ENCODE measurements at places on chromosomes 12 and 14.

DNA sequence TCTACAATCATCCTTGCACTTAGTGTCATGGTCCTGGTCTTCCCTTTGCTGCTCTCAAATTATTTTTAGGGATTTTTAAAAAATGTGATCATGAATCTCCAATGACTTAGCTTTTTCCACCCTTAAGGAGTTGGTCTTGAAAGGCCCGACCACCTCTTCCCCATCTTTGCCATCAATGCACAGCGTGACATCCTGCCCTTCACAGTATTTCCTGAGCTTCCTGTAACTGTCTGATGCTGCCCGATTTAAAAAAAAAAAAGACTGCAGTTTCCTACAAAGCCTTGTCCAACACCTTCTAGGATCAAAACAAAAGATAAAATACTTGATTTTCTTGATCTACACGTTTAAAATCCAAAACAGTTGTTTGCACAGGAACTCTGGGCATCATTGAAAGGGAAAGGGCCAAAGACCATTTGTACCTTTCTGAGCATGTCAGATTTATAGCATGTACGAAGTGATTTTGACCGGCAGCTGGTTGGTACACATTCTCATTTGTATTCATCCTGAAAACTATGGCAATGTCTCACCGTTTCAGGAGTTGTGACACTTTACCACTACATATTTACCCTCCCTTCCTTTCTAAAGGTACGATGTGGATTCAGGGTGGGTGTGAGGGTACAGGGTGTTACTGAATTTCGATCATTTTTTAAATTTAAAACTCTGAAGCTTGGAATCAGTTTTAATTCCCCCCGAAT is 7.4 kb upstream of the ELK3 start:
- no peak for DNase-seq

- no peak for DNase-seq
Measured at GRCh38 chr12:3615862-3616261, 124.9 kb downstream of the PRMT8 start.

DNA sequence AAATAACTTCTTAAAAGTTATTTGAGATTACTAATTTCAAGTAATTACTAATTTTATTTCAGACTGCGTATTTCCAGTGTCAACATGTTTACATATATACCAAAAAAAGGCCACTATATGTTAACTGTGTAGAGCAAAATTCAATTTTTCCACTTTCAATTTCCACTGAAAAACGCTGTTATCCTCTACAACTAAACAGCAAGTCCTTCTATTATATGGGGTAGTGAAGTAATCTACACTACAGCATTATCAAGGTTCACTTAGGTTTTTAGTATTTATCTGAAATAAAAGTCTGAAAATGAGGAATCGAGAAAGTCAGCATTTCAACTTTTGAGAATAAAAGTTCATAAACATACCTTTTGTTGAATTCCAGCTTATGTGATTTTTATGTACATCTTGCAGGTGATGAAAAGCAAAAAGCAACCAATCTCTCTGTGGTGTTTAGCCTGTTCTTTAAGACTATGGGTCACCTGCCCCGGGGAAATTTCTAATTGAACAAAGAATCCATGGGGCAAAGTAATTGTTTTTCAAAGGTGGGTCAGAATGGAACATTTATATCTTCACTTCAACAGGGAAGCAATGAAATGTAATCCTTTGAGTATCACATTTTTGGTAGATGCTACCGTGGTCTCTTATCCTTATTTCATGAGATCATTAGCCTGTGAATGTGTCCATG is 3.3 kb downstream of the BTG1 start:
- no peak for DNase-seq

DNA sequence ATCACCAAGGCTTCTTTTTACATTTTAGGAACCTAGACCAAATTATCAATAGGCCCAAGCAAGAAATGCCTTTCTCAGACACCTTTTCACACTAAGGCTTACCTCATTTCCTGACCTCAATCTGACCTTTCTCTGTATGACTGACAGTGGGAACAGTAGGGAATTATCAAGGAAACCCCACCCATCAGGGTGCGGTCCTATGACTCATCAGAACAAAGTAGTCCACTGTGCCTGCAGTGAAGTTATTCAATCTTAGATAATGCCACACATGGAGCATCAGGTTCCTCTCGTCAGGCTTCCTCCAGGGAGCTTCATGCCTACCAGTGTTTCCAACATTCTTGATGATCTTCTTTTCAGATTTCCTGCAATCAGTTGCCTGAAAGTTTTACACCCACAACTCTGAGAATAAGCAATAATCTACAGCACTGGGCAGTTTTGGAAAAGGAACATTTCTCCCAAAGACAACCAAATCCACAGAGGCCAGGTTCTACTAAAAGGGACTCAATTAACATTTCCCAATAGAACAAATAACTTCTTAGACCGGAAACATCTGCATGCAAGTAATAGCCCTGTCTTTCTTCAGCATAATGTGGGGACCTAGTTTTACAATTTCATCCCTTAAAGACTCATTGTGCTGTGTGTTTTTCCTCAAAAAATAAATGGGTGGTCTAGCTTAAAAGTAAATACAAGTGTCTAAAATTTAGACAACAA is 35.9 kb upstream of the TMTC2 start:
- DNase-seq = no peak

DNA sequence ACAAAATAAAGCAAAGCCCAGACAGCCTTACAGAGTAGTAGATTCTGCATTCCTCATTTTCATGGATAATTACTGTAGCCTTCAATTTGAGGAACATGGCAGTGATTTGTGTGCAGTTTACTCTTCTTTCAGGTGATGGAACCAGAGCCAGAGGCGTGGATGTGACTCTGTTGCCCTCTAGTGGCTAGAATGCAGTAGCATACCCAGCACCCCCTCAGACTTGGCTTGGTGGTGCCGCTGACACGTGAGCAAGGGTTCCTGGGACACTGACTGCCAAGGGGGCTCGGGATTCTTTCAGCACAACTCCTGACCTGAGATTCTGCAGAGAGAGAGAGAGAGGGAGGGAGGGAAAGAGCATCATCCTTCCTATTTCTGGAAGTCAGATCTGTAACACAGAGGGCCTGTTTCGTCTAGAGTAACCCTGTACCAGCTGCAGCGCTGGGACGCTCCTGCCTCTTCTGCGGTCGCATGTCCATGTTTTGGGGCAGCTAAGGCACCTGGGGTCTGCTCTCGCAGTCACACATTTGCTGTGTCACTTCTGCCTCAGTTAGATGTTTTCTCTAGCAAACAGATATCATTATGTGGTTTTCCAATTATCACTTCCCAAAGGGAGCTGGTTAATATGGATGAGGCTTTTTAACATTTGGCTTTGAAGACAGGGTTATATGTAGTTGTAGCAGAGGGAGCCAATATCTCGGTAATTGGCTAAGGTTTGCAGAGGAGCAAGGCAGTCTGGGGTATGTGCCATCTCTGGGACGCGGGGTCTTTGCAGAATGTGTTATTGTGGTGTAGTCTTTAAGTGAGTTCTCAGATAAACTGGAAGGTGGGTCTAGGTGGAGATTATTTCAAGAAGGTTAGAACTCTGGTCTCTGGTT is 428.1 kb downstream of the NRXN3 start:
- DNase-seq = peak; percentile 58

DNA sequence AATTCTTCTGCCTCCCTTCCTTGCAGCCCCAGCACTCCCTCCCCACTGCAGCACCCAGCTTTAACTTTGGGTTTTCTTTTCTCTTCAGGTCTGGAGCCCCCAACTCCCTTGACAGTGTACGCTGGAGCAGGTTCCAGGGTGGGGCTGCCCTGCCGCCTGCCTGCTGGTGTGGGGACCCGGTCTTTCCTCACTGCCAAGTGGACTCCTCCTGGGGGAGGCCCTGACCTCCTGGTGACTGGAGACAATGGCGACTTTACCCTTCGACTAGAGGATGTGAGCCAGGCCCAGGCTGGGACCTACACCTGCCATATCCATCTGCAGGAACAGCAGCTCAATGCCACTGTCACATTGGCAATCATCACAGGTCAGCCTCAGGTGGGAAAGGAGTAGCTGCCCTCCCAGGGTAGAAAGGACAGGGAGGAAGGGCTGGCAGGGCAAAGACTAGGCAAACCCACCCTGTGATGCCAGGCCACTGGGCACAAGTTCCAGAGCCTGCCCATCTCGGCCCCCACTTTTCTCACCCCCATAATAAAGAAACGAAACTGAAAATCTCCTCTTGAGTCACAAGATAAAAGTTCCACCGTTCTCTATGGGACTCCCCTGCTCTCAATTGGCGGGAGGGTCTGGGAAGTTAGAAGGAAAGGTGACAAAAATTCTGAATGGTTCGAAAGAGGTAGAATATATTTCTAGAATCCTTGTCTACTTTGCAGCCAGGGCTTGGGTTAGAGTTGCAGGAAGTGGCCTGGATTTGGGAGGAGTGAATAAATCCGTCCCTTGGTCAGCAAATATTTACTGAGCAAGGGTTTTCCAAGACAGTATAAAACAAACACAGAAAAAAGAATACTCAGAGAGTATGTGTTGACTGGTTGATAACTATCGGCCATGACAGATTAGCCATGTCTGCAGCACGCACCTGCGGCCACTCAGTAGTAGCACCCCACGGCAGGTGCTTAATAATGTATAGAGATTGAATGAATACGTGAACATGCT is 3.2 kb downstream of the LAG3 start:
- no peak for DNase-seq

GRCh38 chr12:122171399-122171798 is 2.6 kb downstream of the IL31 start:
- DNase-seq = no peak

DNA sequence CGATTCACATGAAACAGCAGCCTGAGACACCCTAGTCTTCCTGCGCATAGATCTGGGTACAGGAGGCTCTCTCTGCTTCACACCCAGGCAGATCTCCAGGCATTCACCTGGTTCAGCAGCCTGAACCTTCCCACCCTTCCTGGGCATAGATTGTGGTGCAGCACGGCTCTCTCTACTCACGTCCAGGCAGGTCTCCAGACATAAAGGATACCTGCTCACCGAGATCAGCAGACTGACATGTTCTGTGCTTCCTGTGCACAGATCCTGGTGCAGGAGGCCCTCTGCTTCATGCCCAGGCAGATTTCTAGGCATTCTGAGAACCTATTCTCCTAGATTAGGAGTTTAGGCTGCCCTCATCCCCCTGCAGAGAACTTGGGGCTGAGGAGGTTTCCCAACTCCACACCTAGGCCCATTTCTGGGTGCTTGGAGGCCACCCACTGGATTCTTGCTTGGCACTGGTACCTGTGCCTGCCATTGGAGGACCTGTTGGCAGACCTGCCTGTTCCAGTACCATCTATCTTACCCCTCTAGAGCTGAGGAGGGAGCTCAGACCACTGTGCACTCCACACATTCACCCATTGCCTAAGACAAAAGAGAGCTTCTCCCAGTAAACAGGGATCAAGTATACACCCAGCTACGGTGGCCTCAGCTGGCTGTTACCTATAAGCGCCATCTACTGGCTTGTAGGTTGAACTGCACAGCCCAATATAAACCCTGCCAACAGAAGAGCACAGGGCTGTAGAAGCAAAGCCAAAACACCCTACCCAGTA is 28.0 kb upstream of the GARIN6 start:
- DNase-seq = no peak

DNA sequence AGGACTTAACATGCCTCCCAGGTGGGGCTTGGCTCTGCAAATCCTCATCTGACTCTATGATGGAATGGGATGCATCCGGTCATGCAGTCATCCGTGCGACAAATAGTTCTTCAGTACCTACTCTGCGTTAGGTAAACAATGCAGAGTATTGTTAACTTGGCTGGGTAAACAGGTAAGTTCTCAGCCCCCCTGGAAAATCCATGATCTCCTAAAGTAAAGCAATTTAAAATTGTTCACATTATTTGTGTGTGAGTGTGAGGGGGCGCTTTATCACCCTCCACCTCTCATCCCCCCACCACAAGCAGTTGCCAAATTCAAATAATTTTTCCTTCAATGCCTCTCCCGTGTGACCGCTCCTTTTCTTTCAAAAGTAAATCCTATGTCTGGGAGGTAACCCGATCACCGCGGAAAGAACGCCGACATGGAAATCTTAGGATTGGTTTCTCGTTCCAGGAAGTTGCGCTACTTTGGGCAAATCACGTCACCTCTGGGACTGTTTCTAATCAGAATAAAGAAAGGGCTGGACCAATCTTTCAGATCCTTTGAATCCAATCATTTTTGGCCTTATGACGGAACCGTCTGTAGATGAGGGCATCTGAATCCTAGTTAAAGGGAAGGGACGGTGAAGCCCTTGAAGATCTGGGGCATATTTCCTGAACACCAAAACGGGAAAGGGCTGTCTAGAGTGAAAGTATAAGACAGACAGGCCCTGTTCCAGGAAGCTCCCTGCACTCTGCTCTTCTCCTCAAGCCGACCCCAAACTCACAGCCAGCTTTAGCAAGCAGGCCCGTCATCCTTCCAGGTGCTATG is 44.0 kb upstream of the SINHCAF start:
- DNase-seq = no peak

- DNase-seq = peak; percentile 77
Measured at GRCh38 chr12:47767216-47767724, 5.8 kb upstream of the SLC48A1 start.

- peak; percentile 81 for DNase-seq
Measured at GRCh38 chr12:110079477-110080400, 31.4 kb upstream of the C12orf76 start.

DNA sequence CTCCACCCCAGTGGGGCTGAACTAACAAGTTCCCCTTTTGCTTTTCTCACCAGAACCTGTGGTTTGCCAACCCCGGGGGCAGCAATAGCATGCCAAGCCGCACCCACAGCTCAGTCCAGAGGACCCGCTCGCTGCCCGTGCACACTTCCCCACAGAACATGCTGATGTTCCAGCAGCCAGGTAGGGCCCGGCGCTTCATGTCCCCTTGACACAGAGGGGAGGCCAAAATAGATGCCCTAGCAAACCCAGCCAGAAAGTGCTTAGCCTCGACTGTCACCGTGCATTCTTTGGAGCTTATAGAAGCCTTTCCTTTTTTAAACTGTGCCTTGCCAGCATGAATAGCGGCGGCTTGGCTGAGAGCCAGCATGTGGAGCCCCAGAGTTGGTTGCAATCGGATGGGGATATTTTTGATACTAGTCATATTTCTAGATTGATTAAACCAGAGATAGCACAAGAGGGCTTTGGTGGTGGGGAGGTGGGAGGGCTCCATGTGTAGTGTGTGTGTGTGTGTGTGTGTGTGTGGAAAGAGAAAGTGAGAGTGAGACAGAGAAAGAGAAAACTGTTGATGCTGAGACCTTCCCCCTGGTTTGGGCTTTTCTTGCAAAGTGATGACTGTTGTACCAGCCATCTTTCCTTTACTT is 126.1 kb downstream of the GCH1 start:
- DNase-seq = peak; percentile 91

DNA sequence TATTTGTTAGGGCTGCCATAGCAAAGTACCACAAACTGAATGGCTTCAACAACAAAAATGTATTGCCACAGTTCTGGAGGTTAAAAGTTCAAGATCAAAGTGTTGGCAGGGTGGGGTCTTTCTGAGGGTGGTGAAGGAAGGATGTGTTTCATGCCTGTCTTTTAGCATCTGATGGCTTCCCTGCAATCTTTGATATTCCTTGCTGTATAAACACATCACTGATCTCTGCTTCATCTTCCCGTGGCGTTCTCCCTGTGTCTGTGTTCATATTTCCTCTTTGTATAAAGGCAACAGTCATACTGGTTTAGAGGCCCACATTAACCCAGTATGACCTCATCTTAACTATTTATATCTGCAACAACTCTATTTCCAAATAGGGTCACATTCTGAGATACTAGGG is 167.5 kb downstream of the BTG1 start:
- no peak for DNase-seq
